Posterior cingulate gyrus (tissue), 11 donors: ENCODE measurements at places on chromosomes 6 and 20.
A peak's percentile ranks its signal among the peaks of the same experiment; 100 is the strongest.

DNA sequence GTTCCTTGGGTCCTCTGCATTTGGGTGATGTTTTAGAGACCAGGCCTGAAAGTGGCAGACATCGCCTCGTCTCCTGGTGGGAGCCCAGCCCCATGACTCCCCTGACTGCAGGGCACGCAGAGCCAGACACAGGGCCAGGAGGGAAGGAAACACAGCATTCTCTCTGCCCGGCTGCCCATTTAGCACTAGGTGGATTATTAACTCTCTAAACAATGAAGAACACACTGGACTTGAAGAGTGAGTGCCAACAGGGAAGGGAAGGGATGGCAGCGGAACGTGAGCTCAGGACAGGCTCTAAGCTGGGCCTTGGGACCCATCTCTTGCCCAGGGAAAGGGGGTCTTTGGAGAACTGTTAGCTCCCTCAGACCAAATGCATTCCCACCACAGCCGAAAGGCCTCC lies 80.4 kb downstream of the TBXT start:
- DNase-seq = no peak

GRCh38 chr6:118594877-118595276 lies 46.8 kb downstream of the PLN start:
- no peak for DNase-seq

GRCh38 chr6:112027942-112028674 lies 25.8 kb upstream of the CCN6 start:
- no peak for DNase-seq

- DNase-seq = no peak
Observed at GRCh38 chr6:152161501-152161900, 354.0 kb downstream of the ESR1 start.

DNA sequence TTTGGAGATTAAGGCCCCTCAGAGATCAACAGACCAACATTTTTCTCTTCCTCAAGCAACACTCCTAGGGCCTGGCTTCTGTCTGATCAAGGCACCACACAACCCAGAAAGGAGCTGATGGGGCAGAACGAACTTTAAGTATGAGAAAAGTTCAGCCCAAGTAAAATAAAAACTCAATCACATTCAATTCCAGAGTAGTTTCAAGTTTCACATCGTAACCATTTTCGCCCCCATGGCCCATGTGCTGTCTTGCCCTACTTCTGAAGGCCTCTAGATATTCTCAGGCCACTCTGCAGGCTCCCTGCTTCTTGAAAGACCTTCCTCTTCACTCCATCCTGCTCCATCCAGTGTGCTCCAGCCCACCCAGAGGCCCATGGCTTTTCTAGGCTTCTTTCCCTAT lies 4.2 kb downstream of the IL17A start:
- DNase-seq = no peak

GRCh38 chr6:161853657-161854056 lies 579.8 kb upstream of the AGPAT4 start:
- DNase-seq = no peak

GRCh38 chr6:140546640-140547039 lies 1172.2 kb upstream of the CITED2 start:
- no peak for DNase-seq

GRCh38 chr6:3664625-3665041 lies 86.9 kb downstream of the PXDC1 start:
- no peak for DNase-seq

DNA sequence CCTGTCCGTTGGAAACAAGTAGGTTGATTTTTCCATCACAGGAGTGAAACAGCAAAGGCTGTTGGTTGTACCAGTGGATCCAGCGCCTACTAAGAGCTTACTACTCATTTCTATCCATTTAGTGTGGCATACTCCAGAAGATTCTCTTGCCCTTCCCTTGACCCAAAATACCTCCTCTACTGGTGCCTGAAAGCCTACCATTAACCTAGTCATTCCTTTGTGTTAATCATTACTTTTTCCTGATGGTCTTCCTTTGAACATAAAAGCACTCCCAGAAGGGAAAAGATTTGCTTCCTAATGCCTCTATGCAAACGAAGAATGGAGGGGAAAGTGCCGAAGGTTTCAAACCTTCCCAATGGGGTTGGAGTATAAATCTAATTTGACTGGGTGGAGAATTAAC lies 123.3 kb downstream of the QRSL1 start:
- no peak for DNase-seq

GRCh38 chr20:25310268-25310920 lies 62.5 kb downstream of the PYGB start:
- peak; percentile 73 for DNase-seq

DNA sequence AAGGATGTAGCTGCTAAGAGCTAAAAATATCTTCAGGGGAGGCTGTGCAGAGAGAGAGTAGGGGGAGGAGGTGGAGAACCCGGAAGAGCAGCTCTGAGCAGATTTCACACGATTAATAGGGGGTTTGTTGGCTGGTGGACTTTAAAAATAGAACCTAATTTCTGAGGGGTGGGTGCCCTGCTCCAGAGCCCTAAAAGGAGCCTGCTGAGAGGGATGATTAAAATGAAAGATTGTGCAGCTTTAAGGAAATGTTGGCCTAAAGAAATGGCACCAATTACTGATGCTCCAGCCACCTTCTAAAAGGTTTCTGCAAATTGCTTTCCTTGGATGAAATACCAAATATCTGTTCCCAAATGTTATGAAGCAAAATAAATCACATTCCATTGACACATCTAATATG lies 202.8 kb upstream of the BTBD3 start:
- DNase-seq = no peak

- no peak for DNase-seq
Observed at GRCh38 chr6:16355238-16355637, 116.9 kb downstream of the GMPR start.

- DNase-seq = no peak
Observed at GRCh38 chr6:106773522-106773921, 144.1 kb downstream of the QRSL1 start.

GRCh38 chr6:44043479-44044153 lies 83.6 kb downstream of the MRPL14 start:
- DNase-seq = no peak

DNA sequence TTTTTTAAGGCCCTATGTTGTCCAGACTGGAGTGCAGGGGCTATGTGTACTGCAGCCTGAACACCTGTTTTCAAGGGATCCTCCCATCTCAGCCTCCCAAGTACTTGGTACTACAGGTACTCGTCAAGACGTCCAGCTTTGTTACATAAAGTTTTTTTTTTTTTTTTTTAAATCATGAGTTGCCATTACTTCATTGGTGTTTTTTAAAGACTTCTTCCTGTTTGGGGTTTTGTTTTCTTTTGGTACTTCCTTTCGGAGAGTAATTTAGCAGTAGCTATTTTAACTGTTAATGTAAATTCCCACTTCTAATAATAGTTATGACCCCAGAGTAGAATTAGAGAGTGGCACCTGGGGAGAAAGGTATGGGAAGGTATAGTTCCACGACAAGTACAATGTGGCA lies 10.5 kb downstream of the ZNFX1 start:
- no peak for DNase-seq

DNA sequence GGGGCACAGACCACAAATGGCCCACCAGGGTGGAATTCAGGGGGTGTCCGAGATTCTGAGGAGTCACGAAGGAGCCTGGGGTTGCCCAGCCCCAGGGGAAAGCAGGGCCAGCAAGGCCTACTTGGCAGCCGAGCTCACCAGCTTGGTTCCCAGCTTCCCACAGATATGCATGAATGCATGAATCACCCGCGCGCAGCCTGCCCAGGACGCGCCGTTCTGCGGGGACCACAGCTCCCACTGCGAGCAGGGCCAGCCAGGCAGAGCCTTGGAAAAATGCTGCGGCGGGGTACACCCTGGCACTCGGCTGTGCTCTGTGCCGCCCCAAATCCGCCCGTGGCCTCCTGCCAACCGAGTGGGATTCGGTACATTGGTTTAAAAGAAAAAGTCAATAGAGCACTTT lies 211.0 kb downstream of the NFATC2 start:
- peak; percentile 59 for DNase-seq

DNA sequence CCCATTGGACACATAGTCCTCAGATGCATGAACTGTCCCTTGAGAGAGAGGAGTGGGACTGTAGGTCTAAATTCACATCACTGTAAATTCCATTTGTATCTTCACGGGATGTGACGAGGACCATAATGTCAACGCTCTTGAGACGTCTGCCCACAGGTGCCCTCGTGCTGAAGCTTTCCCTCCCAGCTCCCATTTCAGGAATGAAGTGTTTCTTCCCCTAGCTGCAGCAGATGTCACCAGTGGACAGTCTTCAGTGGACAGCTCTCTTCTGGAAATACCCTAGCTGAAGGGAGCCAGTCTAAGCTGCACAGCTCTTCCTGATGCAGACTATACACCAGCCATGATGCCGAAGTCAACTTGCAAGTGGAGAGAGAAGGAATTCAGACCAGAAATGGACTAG lies 217.4 kb upstream of the ECI2 start:
- DNase-seq = no peak
